ENCODE measurements at places on chromosomes 7 and 10. TPM values are rescaled to one million over a fixed set of nuclear protein-coding genes. Genes with fewer than 3 reads are reported as not detected.

- no peaks in the 10 kb centered on the region for H3K4me1 ChIP-seq
- no peak overlapping the region for H3K27ac ChIP-seq
- no peaks in the 10 kb centered on the region for H3K36me3 ChIP-seq
These were observed 20.0 kb upstream of the GALNTL5 start for GRCh38 chr7:151936207-151936606.

DNA sequence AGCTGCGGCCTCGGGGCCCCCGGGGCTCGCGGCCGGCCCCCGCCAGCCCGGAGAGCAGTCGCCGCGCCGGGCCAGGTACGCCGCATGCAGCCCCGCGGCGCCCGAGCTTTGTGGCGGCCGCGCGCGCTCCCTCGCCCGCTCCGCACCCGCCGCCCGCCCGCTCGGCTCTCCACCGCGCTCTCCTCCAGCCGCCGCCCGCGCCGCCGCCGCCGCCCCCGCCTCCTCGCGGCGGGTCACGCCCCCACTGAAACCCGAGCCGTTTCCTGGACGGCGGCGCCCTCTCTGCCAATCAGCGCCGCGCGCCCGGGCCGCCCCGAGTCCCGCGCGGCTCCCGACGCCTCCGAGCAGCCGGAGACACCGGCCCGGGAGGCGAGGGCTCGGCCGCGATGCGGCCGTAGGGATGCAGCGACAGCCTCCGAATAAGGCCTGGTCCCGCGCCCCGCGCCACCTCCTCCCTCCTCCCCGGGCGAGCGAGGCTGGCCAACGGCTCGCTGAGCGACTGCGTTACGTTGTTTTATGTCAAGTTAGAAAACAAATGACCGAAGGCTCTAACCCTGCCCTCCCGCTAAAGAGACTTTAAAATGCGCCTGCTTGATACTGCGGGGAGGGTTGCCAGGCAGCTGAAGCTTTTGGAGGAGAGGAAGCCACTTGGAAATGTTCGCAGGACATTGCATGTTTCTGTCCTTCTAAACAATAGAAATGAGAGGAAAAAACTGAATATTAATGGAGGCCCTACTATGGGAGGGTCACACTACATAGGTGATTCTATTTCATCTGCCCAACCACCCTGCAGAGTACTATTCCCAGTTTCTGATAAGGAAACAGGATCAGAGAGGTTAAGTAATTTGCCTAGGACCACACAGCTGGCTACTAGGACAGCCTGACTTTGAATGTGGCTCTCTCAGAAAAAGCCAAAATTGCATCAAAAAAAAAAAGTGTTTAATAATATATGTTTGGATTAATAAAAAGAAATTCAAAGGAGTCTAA, at the start of gene FGFR2:
FGFR2 (minus strand) TSS at position 182 of the 987 bp plus-strand sequence. CDS start 4,627 bp downstream, outside the sequence.
- no peaks in the 10 kb centered on the region for H3K36me3 ChIP-seq
- H3K27me3 ChIP-seq = peaks cover 2% of the 10 kb centered on the region
- peak; percentile 68 for DNase-seq

DNA sequence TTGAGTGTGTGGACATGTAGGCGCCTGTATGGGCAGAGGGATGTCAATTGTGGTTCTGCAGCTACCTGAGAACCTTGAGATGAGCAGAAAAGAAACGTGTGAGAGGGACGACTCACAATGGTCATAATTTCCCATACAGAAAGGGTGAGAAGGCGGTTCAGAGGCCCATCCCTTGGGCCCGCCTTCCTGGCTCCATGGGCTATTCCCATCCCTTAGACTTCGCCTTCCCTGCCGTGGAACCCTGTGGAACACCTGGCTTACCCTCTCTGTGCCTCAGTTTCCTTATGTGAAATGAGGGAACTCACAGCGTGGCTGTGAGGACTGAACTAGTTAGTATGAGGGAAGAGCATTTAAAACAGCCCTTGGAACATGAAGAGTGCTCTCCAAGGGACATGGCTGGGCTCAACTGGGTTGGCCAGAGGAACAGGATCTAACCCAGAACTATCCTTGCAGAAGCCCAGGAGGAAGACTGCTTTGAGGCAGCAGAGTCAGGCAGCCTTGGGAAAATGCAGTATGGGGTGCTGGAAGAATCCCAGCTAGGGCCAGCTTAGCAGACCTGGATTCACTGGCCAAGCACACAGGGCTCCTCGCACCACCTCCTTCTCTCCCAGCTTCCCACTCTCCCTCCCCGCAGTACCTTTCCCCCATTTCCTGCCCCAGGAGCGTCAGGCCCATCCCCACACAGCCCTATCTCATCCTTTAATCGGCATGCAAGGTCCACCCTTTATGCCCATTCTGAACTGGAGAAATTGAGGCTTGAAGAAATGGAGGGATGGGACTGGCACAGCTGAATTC, 11.1 kb upstream of the ZMIZ1 start:
- peaks cover 27% of the 10 kb centered on the region for H3K27me3 ChIP-seq
- no peak for DNase-seq
- H3K4me1 ChIP-seq = peaks cover 8% of the 10 kb centered on the region
- no peak overlapping the region for H3K4me3 ChIP-seq

- no peaks in the 10 kb centered on the region for H3K4me1 ChIP-seq
- no peak for DNase-seq
These were observed 2.3 kb downstream of the ERLIN1 start for GRCh38 chr10:100183481-100183880.

GRCh38 chr7:50349963-50350944, 45.7 kb downstream of the IKZF1 start:
- peak overlapping the region; percentile 38 for H3K27ac ChIP-seq
- no peaks in the 10 kb centered on the region for H3K27me3 ChIP-seq
- H3K4me3 ChIP-seq = no peak overlapping the region

DNA sequence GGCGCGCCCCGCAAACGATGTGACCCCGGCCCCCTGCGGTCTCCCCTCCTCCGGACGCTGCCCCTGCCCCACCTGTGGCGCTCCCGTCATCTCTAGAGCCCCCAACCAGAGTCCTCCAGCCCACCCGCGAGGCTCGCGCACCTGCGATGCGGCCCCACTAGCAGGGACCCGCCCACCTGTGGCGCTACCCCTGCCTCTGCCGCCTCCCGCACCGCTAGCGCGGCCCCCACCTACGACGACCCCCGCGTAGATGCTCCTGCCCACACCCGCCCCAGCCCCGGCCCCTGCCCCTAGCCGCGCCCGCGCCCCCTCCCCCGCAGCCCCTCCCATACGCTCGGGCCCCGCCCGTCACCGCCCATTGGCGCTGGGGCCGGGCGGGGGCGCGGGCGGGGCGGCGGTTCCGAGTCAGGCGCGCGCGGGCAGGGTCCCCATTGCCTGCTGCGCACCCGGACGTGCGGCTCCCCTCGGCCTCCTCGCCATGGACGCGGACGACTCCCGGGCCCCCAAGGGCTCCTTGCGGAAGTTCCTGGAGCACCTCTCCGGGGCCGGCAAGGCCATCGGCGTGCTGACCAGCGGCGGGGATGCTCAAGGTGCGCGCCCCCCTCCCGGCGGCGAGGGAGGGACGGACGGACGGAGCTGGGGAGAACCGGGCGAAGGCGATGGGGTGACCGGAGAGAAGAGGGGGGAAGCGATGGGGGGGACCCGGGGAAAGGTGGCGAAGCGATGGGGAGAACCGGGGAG, at the start of gene PFKP:
PFKP (plus strand) TSS at position 431 of the 741 bp plus-strand sequence; CDS start at position 479, 48 bp downstream.
- H3K4me3 ChIP-seq = peak within 1 kb of the TSS; percentile 85
- H3K4me1 ChIP-seq = peaks cover 48% of the 10 kb centered on the region
- H3K36me3 ChIP-seq = peaks cover 35% of the 10 kb centered on the region
- peak; percentile 79 for DNase-seq

GRCh38 chr10:111833251-111833650, 350.3 kb downstream of the GPAM start:
- no peak for DNase-seq
- H3K4me1 ChIP-seq = no peaks in the 10 kb centered on the region
- no peaks in the 10 kb centered on the region for H3K36me3 ChIP-seq
- no peak overlapping the region for H3K27ac ChIP-seq
- no peak overlapping the region for H3K4me3 ChIP-seq

DNA sequence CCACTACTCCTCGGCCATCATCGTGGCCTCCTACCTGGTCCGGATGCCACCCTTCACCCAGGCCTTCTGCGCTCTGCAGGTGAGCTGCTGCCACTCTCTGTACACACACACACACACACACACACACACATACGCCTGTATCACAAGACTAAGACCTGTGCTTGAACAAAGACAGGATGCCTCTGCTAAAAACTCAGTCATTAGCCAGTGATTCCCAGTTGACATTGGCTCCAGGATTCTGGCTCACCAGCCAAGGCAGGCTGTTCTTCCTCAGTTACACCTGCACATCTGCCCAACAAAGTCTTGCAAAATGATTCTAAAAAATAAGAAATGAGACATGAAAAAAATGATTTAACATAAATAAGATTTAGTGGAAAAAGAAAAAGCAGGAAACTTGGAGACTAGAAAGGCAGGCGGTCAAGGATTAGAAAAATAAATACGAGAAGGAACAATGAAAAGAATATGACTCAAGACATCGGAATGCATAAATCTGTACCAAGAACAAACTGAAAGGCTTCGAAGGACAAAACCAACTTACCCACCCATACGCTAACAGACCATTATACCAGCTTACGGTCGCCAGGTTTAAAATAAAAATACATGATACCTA, 7.4 kb upstream of the LRRC18 start:
- H3K36me3 ChIP-seq = no peaks in the 10 kb centered on the region
- no peak for DNase-seq
- H3K4me3 ChIP-seq = no peak overlapping the region
- H3K27me3 ChIP-seq = peaks cover 60% of the 10 kb centered on the region
- no peak overlapping the region for H3K27ac ChIP-seq
- H3K4me1 ChIP-seq = no peaks in the 10 kb centered on the region

- no peaks in the 10 kb centered on the region for H3K27me3 ChIP-seq
- H3K36me3 ChIP-seq = no peaks in the 10 kb centered on the region
- H3K4me1 ChIP-seq = peaks cover 8% of the 10 kb centered on the region
- H3K4me3 ChIP-seq = no peak overlapping the region
- no peak for DNase-seq
These were observed 90.4 kb downstream of the HIPK2 start for GRCh38 chr7:139687211-139687954.

- H3K27ac ChIP-seq = no peak overlapping the region
- no peaks in the 10 kb centered on the region for H3K27me3 ChIP-seq
- no peak overlapping the region for H3K4me3 ChIP-seq
- DNase-seq = no peak
- H3K36me3 ChIP-seq = no peaks in the 10 kb centered on the region
These were observed 224.7 kb downstream of the INHBA start for GRCh38 chr7:41478187-41478586.

GRCh38 chr10:105967256-105967655, 1197.2 kb downstream of the SORCS1 start:
- no peak overlapping the region for H3K27ac ChIP-seq
- no peaks in the 10 kb centered on the region for H3K4me1 ChIP-seq
- H3K27me3 ChIP-seq = no peaks in the 10 kb centered on the region
- H3K36me3 ChIP-seq = no peaks in the 10 kb centered on the region

GRCh38 chr10:504806-505205, 184.7 kb downstream of the DIP2C start:
- DNase-seq = no peak
- H3K27me3 ChIP-seq = peaks cover 80% of the 10 kb centered on the region
- H3K4me1 ChIP-seq = no peaks in the 10 kb centered on the region
- no peaks in the 10 kb centered on the region for H3K36me3 ChIP-seq
- H3K27ac ChIP-seq = no peak overlapping the region
- H3K4me3 ChIP-seq = no peak overlapping the region

DNA sequence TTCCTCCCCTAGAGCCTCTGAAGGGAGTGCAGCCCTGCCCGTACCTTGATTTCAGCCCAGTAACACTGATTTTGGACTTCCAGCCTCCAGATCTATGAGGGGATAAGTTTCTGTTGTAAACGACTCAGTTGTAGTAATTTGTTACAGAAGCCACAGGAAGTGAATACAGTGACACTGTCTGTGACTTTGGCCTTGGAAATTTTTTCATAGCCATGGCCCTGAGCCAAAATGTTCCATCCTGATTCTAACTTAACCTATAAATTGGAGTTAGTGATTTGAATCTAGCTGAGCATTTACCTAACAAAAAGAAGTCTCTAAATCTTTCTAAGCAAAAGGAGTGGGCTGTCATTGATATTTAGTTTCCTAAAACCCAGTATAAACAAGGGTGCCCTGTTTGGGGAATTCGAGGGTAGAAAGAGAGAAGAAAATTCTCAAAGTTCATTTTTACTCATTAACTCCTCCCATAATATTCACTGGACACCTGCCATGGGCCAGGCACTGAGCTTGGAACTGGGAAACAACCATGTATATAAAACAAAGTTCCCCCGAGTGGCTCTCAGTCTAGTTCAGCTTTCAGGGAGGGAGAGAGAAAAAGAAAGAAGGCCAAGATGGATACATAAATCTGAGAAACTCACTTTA, 162.3 kb downstream of the SKIDA1 start:
- H3K4me3 ChIP-seq = no peak overlapping the region
- no peak overlapping the region for H3K27ac ChIP-seq
- DNase-seq = no peak

Gene SPDYE9
- total RNA-seq = not detected

Gene ADAM12
- not detected for total RNA-seq

Gene LFNG
- total RNA-seq = 0.89 TPM

Gene IQUB
- total RNA-seq = 1.1 TPM

Gene IKZF1
- total RNA-seq = 85.3 TPM
